CD4-positive, CD25-positive, alpha-beta regulatory T cell (primary cell): ENCODE measurements at places on chromosomes 7 and 10.

- DNase-seq = no peak
Measured at GRCh38 chr7:11252011-11252607, 278.4 kb downstream of the PHF14 start.

DNA sequence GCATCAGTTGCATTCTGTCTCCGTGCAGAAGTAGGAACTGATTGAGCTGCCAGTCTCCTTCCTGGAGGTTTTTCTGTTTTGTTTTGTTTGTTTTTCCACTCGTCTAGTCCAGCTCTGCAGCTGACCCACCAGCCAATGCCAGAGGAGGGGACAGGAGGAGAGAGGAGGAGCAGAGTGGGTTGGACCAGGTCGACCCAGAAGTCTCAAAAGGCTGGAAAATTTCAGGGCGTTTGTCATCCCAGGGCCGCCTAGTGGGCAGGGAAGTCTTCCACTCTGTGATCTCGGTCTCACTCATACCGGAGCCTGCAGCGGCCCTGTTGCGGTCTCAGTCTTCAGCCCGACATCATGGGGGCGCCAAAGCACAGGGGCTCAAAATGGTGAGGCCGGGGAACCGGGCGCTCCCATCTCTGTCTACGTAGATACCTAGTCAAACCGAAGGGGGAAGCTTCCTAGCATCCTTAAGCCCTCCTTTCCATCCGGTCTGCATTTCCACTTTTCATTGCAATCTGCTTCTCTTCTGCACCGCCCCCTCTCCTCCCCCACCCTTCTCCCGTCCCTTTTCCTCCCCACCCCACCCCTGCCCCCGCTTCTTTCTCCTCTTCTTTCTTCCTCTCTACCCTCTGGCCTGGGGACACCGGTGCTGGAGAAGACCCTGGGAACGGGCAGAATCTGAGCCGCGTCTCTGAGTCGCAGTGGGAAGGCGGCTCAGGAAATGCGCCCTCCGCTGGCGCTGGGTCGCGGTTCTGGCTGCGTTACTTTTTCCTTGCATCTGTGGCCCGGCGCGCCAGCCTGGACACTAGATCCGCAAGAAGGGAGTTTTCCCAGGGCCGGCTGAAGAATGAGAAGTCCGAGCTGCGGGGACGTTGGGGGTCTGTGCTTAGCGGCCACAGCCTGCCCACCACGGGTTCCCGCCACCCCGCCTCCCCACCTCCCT, 16.2 kb upstream of the PAX2 start:
- no peak for DNase-seq

- DNase-seq = no peak
Measured at GRCh38 chr7:52450816-52451215, 584.6 kb upstream of the POM121L12 start.

DNA sequence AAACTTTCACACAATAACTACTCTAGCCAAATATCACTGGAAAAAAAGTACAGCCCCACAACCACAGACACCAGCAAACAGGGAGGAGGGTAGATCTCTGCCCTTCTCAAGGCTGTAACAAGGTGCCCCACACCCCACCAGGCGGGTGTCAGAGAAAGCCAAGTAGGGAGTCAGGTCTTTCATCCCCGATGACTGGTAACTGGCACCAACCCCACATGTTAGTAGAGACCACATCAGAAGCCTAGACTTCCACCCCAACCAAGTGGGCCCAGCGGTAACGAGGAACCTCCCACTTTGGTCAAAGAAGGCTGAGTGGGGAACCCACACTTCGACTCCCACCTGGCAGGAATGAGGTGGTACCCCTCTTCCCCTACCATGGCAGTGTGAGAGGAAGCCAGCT, 16.4 kb upstream of the RUFY2 start:
- DNase-seq = no peak
